ENCODE measurements at places on chromosomes 2 and 18.

DNA sequence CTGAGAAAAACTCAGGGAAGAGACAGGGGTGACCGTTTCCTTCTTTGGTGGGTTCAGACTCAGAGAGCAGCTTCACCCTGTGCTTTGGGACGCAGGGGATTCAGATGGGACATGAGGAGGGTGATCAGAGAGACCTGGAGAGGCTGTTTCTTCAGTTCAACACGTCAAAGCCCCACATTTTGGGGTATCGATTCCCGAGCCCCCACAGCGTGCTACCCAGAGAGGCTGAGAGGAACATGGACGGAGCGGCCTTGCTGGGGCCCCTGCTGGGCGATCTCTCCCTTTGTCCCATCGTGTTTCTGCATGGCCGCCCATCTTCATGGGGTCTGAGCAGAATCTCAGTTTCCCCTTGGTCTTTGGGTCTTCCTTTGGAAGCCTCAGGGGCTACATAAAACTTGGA, 38.2 kb upstream of the PXDN start:
- no peak for DNase-seq

- DNase-seq: no peak
Measured at GRCh38 chr18:12478269-12479047, 70.7 kb downstream of the PRELID3A start.

GRCh38 chr18:45237343-45238098, 377.8 kb upstream of the SLC14A2 start:
- no peak for DNase-seq

DNA sequence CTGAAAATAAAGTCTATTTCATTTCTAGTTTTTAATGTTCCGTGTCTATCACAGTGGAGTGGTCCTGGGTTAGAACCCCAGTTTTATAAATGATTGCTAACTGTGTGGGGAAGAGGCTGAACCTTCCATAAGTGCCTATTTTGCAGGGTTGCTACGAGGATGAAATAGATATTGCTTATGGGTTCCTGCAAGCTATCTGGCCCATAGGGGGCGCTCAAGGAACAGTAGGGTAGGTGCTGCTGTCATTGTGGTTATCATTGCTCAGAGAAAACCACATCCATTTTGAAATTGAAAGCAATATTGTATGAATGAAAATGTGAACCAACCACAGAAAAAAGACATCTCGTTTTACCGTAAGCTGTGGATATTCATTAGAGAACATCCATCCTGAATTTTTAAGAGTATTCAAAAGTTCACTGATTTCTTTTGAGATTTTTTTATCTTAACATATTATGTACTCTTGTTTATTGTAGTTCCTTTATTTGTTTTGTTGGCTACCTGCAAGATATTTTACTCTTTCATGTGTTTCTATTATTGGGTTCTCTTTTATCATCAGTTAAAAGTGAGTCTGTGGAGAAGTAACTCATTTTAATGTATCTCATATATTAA, 261.6 kb downstream of the NAPG start:
- peak; percentile 54 for DNase-seq

DNA sequence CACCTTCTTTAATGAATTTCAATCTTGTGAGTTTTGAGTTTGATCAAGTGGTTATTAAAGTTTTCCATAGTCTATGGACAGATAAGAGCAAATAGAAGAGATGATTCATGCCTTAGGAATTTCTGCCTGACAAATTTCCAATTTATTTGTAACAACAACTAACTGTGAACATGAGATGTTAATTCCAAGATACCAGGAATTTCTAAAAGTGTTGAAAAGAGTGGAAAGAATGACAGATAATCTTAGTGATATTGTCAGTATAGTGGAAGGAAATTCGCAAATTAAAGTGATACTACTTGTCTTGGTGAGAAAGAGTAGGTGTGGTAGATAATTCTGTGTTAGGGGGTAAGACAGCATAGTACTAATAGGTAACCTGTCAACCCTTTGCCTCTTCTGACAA, 82.4 kb downstream of the AGPS start:
- DNase-seq: no peak

DNA sequence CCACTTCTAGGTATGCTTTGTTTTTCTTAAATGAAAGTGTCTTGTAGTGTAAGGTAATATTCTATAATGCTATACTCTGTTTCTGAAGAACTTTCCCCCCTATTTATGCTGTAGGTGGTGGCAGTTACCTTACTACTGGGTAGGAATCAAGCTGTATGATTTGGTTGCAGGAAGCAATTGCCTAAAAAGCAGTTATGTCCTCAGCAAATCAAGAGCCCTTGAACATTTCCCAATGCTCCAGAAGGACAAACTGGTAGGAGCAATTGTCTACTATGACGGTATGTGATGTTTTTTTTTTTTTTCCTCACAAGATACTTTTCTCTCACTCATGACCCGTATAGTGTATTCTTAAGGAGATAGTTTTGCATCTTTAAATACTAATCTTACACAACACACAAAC, 77.0 kb downstream of the GPD2 start:
- DNase-seq: no peak

DNA sequence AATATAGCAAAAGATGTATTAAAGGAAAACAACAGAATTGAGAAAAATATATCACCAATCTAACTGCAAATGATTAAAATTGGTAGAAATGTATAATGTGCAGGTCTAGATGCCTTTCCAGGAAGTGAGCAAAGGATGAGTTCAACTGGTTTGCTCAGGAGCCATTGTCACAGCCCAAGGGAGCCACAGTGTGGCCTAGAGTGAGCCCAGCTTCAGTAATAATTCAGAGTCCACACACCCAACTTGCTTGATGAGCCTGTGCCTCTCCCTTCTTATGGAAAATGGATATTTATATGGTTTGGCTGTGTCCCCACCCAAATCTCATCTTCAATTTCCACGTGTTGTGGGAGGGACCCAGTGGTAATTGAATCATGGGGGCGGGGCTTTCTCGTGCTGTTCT, 92.2 kb upstream of the ASAP2 start:
- no peak for DNase-seq

DNA sequence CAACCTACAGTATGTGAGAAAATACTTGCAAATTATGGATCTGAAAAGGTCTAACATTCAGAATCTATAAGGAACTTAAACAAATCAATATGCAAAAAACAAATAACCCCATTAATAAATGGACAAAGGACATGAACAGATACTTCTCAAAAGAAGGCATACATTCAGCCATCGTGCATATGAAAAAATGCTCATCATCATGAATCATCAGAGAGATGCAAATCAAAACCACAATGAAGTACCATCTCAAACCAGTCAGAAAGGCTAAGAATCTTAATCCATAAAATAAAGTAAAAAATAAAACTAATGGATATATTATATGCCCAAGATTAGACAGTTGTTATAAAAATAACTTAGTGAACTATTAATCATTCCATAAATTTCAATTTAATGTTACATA, 154.0 kb downstream of the CALCRL start:
- no peak for DNase-seq

GRCh38 chr2:225466891-225467604, 67.5 kb downstream of the NYAP2 start:
- no peak for DNase-seq

DNA sequence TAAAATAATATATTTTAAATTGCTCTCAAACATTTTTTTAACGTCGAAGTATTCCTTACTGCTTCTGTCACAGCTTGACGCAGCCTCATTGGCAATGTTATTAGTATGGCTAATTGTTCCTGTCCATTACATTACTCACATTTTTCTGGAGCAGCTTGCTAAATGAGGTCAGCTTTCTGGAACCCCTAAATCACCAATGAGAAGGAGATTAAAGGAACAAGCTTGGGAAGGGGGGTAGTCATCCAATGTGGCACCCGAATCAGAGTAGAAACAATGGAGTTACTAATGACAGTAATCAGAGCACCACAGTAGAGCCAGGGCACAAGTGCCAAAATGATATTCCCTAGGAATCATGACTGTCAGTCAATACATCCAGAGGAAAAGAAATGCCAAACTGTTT, 5.1 kb downstream of the NEUROD1 start:
- no peak for DNase-seq

GRCh38 chr18:49875783-49876182, 62.5 kb upstream of the ACAA2 start:
- no peak for DNase-seq

GRCh38 chr18:58578835-58579560, 49.9 kb downstream of the ALPK2 start:
- DNase-seq: no peak

GRCh38 chr2:6896930-6897759, 19.6 kb downstream of the RSAD2 start:
- DNase-seq: no peak

GRCh38 chr2:127818794-127819425, 7.9 kb upstream of the WDR33 start:
- no peak for DNase-seq

DNA sequence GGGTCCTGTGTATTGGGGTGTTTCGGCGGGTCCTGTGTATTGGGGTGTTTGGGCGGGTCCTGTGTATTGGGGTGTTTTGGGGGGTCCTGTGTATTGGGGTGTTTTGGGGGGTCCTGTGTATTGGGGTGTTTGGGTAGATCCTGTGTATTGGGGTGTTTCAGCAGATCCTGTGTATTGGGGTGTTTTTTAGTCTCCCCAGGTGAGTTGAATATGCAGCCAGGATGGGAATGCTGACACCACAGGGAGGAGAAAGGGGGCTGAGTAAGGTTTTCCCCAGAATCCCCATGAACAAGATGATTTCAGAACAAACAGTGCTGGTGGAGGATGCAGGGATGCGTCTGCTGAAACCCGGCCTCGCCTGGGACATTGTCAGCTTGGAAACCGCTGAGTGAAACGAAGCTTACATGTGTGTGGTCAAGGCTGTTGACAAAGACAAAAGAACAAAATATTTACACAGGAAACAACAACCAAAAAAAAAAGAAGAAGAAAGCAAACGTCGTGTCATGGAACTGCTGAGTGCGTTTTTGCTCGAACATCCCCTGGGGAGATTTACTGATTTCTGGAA, 88.5 kb upstream of the ODC1 start:
- DNase-seq: no peak

- no peak for DNase-seq
Measured at GRCh38 chr2:136212426-136213378, 94.8 kb upstream of the CXCR4 start.

GRCh38 chr2:17156086-17156485, 362.2 kb downstream of the RAD51AP2 start:
- no peak for DNase-seq

DNA sequence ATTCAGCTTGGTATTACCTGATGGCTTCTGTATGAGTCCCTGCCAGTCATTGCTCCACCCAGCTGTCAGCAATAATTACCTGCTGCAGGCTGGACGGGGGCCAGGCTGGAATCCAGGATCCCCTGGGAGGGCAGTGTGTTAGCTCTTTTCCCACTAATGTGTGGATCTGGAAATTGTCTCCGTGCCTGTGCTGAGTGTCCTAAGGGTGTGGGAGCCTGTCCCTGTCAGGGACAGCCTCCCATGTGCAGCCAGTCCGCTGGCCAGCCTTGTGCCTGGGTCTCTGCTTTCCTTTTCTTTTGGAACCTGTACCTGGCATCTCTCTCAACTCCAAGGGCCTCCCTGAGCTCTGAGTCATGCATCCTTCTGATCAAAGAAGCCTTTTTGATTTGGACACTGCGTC, 107.2 kb upstream of the SPRED2 start:
- DNase-seq: no peak

DNA sequence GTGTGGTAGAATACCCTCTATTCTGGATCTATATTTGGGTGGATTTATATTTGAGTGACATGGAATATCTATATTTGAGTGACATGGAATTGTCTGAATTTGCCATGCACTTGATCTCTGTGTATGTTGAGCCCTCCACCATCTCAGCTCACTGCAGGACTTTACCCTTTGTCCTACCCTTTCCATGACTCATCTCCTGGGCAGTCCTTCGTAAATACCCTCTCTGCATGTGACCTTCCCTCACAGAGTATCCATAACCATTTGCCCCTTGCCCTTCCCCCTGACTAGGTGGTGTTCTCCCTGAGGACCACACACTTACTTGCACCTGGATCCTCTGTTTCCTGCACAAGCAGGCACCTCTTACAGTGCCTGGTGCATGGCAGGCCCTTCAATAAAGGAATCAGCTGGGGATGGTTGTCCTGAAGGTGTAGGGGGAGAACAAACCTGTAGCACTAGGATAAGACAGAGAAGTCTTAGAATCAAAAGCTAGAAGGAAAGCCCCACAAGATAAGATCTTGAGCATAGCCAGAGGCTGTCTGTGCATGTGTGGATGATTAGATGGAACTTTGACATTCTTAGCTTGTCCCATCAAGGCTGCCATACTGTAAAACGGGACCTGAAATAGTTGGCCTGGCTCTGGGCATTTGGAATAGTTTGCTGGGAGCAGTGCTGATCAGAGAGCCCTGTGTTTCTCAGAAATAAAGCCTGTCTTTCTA, 230.4 kb downstream of the FHOD3 start:
- no peak for DNase-seq

GRCh38 chr2:96325884-96326255, 753 bp downstream of the ITPRIPL1 start:
- DNase-seq: no peak

GRCh38 chr2:230905448-230906421, 19.3 kb downstream of the GPR55 start:
- DNase-seq: peak; percentile 70

DNA sequence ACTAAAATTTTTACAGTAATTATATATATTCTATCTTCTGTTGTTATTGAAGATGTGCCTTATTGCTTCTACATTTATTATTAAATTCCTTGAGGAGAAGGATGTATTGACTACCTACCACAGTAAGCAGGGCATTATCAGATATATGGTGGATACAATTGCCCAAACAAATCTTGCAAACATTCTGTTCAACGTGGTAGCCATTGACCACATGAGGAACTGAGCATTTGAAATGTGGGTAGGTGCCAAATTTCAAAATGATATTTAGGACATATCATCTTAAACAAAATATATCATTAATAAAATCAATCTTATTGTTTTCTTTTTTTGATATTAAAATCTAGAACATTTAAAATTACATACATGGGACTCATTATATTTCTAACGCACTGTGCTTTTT, 11.1 kb downstream of the SCN3A start:
- no peak for DNase-seq

GRCh38 chr18:77205769-77206168, 43.9 kb upstream of the GALR1 start:
- no peak for DNase-seq
